ENCODE measurements at places on chromosomes 12 and 14.
A peak's percentile ranks its signal among the peaks of the same experiment; 100 is the strongest.

GRCh38 chr12:91575630-91576029 lies 393.0 kb upstream of the DCN start:
- DNase-seq = no peak

DNA sequence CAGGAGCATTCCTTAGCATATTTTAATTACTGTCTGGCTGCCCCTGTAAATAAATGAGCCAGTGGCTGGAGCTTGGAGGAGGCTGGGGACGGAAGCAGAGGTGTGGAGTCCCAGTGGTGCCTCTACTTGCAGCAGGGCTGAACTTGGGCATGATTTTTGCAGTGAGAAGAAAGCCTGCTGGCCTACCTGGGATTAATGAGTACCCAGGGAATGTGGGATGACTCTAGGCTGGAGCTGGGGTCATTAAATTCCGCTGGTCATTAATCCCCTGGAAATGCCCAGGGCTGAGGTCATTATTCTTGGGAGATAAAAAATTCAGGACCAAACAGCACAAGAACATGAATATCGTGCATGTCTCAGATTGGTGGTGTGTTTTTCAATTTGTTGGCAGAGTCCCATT lies 753.3 kb downstream of the VRK1 start:
- DNase-seq = no peak

DNA sequence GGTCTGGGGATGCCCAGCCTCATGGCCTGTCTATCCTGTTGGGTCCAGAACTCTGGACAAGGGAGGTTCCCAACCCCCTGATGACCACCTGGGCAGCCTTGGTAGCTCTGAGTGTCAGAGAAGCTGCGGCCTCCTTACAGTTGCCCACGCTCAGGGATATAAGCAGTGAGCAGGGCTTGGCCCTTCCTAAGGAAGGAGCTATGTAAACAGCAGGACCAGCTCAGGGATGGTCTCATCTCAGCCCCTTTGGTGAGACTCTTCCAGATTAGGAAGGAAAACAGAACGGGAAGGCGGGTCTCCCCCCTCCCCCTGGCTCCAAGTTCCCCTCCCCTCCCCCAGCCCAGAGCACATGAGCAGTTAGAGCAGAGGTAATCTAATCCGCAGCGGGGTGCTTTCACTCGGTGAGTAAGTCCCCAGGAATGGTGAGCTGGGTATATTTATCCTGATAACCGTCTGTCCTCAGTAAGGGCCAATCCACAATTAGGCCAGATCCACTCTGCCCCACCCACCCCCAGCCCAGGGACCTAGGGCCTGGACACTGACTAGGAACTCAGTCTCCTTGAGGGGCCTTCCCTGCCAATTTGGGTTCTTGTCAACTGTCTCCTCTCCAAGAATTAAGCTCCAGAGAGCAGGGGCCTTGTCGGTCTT lies 29.5 kb upstream of the RPLP0 start:
- no peak for DNase-seq

DNA sequence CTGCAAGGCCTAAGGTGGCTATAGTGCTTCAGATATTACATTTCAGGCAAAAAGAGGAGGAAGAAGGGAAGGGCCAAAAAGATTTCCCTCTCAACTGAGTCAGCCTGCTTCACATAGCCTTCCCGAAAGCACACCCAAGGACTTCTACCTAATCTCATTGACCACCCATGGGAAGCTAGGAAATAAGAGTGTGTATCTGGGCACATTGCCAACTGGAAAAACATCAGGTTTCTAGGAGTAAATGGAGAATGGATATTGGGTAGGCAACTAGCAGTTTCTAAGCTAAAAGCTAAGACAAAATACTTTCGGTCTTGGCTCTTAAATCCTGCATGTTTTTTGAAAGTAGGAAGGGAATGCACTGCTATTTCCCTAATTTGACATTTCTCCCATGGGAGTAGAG lies 221.7 kb upstream of the GRIP1 start:
- DNase-seq = no peak

DNA sequence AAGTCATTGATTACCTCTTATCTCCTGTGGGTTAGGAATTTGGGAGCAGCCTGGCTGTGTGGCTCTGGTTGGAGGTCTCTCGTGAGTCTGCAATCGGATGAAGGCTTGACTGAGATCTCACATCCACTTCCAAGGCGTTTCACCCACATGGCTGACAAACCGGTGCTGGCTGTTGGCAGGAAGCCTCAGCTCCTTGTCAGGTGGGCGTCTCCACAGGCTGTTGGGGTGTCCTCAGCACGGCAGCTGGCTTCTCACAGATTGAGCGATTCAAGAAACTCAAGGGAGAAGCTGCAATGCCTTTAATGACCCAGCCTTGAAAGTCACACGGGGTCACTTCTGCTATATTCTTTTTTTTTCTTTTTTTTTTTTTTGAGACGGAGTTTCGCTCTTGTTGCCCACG lies 28.6 kb upstream of the CORO1C start:
- DNase-seq = peak; percentile 27
